ENCODE measurements at places on chromosomes 3 and 15.

- no peak for DNase-seq
Measured at GRCh38 chr3:39982665-39983357, 173.4 kb downstream of the MYRIP start.

GRCh38 chr3:165749821-165750220 is 87.4 kb downstream of the BCHE start:
- no peak for DNase-seq

GRCh38 chr3:36833160-36833814 is 68.9 kb upstream of the DCLK3 start:
- DNase-seq = no peak

DNA sequence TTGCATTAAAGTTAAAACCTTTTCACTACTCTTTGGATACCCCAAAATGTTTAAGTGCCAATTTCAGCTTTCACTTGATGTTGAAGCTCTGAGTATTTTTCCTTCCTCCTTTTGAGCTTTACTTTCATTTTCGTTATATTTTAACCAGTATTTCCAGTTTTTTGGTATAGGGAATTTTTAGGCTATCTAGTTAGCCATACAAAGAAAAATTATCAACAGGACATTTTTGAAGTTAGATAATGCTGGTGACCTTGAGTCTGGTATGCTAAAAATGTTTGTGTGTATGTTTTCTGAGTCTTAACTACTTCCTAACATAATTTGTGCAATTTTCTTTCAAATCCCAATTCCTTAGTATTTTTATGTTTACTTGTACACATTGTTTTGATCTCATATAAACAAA is 284.8 kb downstream of the OTOL1 start:
- DNase-seq = no peak

GRCh38 chr3:45345846-45346580 is 42.4 kb upstream of the LARS2 start:
- no peak for DNase-seq

All from AG08396 (cell line).